ENCODE measurements at places on chromosomes 1 and 21.
A peak's percentile ranks its signal among the peaks of the same experiment; 100 is the strongest.

GRCh38 chr1:29517251-29518086 lies 281.1 kb downstream of the PTPRU start:
- DNase-seq: peak; percentile 44

DNA sequence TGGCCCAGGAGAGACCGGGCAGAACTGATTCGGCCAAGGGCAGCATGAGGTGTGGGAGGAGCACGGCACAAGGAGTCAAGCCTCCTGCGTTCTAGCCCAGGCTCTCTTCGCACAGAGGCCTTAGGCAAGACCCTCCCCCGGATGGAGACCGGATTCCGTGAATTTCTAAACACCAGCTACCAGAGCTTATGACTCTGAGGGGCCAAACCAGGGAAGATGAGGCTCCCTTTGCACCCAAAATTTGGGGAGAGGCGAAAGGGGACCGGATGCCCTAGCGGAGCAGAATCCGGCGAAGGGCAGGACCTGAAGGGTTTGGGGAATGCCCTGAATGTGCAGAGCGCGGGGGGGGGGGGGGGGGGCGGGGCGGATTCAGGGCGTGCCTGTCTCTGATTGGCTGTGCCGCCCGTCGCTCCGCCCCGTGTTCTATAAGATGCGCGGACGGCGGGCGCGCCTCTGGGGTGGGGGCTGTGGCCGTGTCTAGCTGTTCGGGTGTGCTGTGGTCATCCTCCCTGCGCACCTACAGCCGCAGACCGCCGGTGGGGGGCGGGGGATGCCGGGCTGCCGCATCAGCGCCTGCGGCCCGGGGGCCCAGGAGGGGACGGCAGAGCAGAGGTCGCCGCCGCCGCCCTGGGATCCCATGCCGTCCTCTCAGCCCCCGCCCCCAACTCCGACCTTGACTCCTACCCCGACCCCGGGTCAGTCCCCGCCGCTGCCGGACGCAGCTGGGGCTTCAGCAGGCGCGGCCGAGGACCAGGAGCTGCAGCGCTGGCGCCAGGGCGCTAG lies at the start of gene TRNP1:
Gene TRNP1, plus strand, starts transcription at position 456 of the 783 bp plus-strand sequence. Its CDS starts 95 bp downstream, at position 551.
- DNase-seq: peak; percentile 95

GRCh38 chr1:224273641-224274040 lies 56.3 kb downstream of the NVL start:
- DNase-seq: no peak

DNA sequence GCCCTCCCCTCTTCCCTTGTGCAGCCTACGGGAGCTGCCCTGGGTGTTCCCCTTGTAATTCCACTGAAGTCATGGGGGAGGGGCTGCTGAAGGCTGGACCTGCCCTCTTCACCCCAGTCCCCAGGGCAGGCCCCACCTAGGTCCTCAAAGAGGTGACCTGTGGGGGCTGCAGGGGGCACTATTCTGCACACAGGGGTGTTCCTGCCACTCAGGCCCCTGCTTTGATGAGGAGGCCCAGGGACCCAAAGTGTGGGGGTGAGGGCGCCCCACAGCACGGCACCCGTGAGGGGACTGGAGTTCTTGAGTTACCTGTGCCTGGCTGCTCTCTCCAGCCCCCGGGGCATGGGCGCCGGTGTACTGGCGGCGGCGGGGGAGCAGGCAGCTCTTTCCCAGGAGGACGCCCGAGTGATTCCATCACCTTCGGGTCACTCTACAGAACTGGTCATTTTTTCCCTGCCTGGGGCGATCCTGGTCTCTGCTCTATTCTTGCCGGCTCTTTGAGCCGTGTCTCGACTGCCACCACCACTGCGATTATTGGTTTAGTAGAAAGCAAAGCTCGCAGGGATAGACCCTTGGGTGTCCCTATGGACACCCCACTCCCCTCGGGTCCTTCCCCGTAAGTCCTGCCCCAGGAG lies 6.9 kb upstream of the PRDM16 start:
- peak; percentile 86 for DNase-seq

DNA sequence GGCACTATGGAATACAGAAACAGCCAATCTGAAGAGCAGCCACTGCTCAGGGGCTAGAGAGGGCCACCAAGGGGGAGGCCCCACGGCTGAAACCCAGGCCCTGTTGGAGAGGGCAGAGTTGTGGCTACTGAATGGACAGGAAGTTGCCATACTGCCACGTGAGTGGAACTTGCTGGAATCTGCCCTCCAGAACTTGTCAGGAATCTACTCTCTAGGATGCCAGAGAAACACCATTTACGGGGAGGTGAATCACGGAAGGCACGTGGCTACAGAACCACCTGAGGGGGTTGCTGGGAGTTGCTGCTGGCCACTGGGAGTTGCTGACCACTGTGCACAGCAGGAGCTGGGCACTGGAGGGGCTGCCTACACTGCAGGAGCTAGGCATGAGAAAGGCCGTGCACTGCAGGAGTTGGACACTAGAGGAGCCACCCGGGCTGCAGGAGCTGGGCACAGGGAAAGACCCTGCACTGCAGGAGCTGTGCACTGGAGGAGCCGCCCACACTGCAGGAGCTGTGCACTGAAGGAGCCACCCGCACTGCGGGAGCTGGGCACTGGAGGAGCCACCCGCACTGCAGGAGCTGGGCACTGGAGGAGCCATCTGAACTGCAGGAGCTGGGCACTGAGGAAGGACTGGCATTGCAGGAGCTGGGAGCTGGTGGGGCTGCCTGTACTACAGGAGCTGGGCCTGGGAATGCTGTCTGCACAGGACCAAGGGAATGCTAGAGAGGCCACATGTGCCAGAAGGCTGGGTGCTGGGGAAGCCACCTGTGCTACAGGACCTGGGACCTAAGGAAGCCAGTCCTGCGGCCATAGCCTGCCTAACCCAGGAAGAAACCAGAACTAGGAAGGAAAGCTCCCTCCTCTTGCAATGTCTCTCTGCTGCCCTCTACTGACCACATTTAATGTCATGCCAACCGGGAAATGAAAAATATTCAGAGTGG lies 343.4 kb downstream of the MATN1 start:
- DNase-seq: peak; percentile 83

DNA sequence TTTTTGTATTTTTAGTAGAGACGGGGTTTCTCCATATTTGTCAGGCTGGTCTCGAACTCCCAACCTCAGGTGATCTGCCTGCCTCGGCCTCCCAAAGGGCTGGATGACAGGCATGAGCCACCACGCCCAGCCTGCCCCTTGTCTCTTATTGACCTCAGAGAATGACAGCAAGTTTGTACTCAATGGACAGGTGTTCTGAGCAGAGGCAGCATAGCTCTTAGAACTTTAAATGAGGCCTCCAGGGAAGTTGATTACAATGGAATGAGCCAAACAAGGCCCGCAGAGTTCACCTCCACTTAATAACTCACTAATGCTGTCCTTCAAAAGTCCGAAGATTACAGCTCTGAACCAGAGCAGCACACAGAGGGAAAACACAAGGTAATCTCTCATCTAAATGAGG lies 10.9 kb downstream of the TMPRSS2 start:
- DNase-seq: peak; percentile 51

Measured in islet precursor cell (in vitro differentiated cells).